ENCODE measurements at places on chromosomes 11 and 22.

DNA sequence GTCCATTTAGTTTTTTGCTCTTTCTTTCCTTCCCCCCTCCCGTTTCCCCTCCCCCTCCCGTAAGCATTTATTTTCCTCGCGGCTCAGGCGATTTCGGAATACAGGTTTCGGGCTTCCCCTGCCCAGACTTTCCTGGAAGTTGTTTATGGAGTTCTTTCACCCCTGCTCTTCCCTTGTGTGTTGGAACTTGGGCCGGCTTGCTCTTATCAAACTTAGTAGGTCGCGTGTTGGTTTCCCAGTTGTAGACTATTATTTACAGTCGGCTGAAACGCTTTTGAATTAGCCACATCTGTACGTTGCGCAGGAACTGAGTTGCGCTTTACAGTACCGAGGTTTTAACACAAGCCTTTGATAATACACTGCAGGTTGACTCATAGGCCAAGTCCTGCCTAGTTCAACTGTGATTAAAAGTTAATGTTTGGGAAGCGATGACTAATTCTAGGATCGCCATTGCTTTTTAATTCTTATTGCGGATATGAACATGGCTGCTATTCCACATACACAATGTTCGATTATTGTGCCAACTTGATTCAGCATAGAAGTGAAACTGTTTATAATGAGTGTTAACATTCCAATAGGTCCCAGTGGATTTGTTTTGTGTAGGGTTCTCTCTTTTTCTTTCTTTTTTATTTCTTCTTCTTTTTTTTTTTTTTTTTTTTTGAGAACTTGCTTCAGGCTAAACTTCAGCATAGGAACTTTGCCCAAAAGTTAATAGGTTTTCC is 1.7 kb downstream of the YAP1 start:
- no peak for DNase-seq

- DNase-seq = no peak
Measured at GRCh38 chr22:21841422-21841821, 26.0 kb downstream of the MAPK1 start.

DNA sequence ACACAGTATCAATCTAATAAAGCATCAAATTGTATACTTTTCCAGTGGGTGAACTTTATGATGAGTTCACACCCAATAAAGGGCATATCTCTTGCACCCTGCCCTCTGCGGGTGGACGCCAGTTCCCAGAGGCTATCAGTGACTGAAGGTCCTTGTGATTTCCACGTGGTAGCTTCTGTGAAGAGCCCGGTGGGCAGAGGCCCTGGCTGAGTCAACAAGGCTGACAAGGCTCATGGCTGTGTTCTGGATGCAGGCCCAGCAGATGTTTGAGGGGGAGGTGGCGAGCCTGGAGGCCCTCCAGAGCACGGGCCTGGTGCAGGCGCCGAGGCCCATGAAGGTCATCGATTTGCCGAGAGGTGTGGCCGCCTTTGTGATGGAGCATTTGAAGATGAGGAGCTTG is 71.4 kb downstream of the PIWIL3 start:
- no peak for DNase-seq

DNA sequence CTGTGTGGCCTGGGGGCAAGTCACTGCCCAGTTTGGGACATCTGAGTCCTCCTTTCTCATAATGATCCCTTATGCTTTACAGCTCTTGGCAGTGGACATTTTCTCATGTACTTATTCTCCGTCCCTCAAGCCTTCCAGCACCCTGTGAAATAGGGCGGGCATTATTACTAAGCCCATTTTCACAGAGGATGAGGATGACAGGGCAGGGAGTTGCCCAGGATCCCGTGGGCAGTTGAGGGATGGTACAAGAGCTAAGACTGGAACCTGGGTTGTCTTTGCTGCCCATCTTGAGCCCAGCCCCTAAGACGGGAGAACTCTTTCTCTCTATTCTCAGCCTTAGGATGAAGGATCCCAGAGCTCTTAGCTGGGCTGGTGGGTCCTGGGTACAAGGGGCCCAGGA is 11.2 kb downstream of the CD82 start:
- no peak for DNase-seq

GRCh38 chr11:37905707-37906417 is 1307.8 kb upstream of the RAG2 start:
- no peak for DNase-seq

GRCh38 chr22:35783943-35784614 is 66.4 kb downstream of the APOL5 start:
- DNase-seq = no peak

DNA sequence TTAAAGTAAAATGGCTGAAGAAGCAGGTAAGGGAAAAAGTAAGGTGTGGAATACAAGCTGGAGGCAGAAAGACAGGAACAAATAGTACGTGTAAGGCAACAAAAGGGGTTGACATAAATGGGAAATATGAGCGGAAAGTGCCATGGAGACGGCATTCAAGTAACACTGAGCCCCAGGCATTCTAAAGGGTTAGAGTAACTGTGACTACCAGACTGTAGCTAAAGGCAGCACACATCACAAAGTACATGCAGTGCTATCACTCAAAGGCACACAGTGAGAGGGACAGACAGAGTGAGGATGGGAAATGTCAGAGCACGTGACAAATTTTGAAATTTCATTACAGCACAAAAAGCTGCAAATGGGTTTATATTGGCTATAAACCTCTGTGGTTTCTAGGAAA is 13.9 kb upstream of the MAML2 start:
- no peak for DNase-seq

DNA sequence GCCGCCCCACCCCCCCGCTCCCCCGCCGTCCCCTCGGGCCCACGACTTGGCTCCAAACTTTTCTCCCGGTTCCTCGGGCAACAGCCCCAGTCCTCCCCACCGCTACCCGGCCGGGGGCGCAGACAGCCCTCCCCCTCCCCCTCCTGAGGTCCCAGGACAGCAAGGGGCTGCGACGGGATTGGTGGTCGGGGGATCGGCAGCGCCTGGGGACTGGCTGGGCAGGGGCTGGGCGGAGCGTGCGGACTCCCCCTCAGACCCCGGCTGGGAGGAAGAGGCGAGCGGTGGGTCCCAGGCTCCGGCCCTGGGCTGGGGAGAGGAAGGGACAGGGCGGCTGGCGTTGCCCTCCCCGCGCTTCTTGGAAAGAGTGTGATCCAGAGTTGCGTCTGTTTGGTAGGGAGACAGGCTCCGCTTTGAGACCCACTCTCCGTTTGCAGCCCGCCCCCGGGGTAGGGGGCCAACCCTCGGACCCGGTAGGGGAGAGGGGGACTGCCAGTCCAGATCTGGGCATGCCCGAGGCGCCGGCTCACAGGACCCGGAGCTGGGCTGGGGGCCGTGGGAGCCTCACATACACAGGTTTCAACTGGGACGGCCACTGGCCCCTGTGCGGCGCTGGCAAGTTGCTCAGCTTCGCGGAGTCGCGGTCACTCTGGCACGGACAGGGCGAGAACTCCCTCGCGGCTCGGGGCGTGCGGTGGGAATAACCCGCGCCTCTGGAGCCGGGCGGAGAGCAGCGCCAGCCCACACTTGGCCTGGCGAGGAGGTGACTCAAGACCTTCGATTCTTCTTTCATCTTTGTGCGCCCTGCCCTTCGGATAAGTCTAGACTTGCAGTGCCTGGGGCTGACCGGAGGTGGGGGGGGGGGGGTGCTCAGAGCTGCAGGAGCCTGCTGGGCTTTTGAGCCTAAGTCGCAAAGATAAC is 999 bp downstream of the TSKU start:
- no peak for DNase-seq

GRCh38 chr22:26599505-26599904 is 9.6 kb upstream of the TPST2 start:
- no peak for DNase-seq

- no peak for DNase-seq
Measured at GRCh38 chr22:46079861-46080821, 70.2 kb upstream of the PPARA start.

- no peak for DNase-seq
Measured at GRCh38 chr22:27023591-27023990, 366.2 kb downstream of the MIAT start.
